ENCODE measurements at places on chromosomes 6 and 20. TPM values are rescaled to one million over a fixed set of nuclear protein-coding genes. Genes with fewer than 3 reads are reported as not detected.
A peak's percentile ranks its signal among the peaks of the same experiment; 100 is the strongest.

CBLN4 gene
- total RNA-seq = not detected

GJA1 gene
- total RNA-seq = 57.9 TPM

SIRPD gene
- total RNA-seq = not detected

SLC16A10 gene
- total RNA-seq = 1.2 TPM

MYL9 gene
- total RNA-seq = 235 TPM

NRSN2 gene
- 10.2 TPM for total RNA-seq

COL12A1 gene
- total RNA-seq = 340 TPM

CENPB gene
- total RNA-seq = 127 TPM

PBOV1 gene
- total RNA-seq = not detected

BCKDHB gene
- total RNA-seq = 16.4 TPM

RIMS1 gene
- total RNA-seq = 24.9 TPM

SCAND1 gene
- total RNA-seq = 71.2 TPM

DNA sequence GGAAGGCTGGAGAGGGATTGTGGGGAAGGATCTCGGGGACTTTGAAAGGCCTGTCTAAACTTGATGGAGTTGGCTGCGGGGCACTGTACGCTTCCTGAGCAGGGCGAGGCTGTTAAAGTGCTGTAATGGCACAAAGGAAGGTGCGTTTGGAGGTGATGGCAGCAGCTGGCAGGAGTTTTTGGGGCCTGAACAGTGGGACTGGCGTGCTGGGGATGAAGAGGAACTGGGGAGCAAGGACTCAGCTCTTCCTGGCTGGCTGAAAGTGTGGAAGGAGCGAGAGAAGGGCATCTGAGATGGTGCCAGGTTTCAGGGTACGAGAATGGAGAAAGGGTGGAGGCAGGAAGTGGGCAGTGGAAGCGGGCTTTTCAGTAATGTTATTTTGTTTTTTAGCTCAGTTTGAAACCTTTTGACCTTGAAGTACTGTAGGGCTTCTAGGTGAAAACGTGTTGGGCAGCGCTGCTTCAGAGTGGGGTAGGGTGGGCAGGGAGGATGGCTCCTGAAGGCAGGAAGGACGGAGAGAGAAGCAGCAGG is 8.0 kb downstream of the TMEM181 start:
- DNase-seq = no peak

DNA sequence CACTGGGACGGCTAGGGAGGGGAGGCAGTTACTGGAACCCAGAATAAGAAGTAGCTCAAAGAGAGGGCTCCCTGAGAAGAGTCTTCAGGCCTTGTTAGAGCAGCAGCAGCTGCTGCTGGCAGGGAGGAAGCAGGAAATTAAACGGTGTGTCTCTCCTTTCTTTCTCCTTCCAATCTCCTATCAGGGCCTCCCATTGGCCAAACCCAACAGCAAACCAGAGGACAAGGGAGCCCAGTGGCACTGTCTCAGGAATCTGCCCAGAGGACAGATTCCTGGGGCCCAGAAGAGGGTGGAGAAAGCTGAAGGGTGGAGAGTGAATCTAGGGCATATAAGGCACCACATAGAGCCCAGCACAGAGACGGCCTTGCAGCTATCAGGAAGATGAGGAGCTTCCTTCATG is 10.2 kb downstream of the BTN3A1 start:
- no peak for DNase-seq

DNA sequence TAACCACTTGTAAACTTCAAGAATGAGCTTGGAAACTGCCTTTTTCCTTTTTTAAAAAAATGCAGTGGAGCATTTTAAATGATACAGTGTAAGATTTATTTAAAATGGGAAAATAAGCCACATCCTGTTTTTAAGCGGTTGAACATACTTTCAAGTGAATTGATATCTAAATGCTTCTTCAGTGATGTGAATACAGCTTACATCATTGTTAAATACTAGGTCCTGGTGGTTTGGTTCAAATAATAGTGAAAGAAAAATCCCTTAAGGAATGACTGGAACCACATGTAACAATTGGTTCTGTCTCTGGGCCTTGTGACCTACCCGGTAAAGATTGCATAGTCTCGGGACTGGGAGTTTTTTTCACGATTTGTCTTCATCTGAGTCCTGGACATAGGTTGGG is 44.2 kb downstream of the BMP6 start:
- DNase-seq = no peak

GRCh38 chr6:15539722-15540270 is 123.0 kb downstream of the DTNBP1 start:
- no peak for DNase-seq

DNA sequence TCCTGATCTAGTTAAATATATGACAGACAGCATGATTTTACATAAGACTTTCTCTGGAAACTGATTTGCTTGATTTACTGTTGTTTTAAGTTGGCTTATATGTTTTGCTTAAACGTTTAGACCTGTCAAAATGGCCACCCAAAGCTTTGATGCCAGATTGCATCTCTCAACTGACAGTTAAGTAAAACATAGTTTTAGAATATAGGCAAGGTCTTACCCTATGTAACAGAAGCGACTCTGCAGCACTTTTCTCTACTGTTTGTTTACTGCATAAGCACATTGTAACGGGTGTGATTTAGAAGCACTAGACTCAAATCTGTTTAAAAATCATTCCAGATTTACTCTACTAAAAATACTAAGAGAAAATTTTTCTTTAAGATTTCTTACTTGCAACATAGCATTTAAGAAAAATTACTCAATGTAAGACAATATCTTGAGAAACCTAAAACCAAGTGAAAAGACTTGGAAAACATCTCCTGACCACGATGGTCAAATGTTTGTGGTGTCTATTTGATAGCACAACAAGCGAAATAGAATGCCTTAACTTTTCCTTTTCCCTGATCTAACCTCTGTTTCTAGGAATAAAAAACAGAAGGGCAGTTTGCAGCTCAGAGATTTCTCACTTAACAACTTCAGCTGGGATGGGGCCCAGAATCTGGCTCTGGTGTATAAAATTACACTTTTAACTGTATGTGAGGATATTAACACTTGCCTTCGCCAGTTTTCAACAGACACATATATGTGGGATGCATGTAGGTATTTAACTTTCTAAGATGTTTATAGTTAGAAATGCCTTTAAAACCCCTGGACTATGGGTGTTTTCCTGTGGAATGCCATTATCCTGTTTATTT is 47.4 kb downstream of the AIG1 start:
- DNase-seq = no peak

GRCh38 chr20:34185766-34186620 is 55.2 kb upstream of the ASIP start:
- DNase-seq = no peak

DNA sequence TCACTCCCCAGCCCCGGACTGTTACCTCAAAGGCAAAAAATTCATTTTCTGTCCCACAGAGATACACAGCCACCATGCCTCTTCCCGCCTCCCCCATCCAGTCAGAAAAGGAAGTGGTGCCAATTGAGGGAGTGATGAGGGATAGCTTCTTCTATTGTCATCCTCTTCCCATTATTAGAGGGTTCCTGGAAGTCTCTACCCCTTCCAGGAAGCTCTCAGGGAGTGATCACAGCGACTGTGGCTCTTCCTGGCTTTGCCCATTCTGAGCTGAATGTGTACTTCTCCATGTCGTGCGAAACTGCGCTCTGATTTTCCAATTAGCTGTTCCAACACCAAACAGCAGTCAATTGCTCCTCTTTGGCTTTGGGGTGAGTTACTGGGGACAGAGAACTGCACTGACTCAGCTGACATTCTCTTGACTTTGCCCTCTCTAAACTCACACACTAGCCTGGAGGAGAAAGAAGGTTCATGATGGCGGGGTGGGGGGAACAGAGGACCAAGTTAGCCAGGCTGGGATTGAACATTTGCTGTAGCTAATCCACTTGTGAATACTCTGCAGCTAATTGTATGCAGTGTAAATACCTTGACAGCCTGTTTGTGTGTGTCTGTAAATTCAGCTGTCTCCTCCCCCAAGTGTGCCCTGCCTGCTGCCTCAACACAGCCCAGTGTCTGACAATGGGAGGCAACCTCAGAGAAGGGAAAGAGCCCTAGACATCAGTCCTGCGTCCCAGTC is 2.4 kb upstream of the MDGA1 start:
- no peak for DNase-seq

DNA sequence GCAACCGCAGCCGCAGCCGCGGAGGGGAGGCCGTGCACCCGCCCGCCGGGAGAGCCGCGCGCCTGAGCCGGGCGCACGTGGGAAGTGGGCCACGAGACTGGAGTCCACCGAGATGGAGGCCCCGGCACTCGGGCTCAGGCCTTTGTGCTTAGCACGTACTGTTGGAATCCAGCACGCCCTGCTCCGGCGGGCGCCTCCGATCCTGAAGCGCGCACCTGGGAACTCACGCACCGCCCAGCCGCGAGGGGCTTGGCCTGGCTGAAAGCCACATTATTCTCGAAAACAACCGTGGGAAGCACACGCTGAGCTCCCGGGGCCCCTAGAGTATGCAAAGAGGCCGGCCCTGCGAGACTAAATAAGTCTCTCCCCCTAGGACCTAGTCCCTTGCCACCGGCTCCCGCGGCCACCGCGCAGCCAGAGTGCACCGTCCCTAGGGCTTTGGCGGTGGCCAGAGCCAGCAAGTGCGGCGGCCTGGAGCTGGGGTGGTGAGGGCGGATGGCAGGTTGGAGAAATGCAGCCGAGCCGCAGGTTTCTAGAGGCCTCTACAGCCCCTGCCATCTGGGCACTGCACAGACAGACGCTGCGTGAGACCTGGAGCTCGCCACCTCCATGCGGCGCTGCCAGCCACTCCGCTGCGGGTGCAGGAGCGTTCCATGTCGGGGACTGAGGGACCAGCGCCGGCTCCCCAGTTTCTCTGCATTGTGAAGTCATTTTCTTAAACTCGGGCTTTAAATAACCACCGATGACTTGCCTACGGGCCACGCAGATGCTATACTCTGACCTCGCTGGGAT is 42.0 kb upstream of the LY86 start:
- DNase-seq = peak; percentile 19

DNA sequence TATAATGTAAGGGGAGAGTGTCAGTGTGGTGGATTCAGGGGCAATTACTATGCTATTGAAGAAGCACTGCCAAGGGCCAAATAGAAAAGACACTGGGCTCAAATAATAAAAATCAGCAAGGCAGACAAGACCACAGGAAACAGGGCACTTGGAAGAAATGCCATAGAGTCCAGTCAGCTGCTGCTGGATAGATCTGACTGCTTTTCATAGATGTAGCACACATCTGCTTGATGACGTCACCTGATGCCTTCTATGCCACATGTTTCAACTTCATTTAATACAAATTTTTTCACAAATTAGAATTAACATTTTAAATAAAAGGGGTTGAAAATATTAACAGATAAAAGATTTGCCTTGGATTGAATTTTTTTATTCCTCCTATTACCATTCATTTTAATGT is 23.9 kb upstream of the AHI1 start:
- DNase-seq = no peak

- DNase-seq = peak; percentile 30
Measured at GRCh38 chr6:97497713-97498331, 214.8 kb upstream of the MMS22L start.

DNA sequence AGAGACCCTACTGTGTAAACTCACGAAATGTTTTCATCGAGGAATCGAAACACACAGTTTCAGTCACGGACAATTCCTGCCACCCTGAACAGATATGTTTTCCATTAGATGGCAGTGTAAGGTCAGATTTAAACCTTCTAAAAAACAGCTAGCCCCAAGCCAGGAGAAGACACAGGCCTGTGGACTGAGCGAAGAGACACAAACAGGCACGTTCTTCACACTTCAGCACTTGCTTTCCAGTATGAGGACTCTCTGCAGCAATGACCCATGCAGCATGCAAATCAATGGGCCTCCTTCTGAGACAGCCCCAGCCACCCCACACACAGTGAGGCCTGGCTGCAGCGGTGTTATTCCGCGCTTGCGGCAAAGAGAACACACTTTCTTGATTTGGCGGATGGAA is 31.9 kb downstream of the HUS1B start:
- no peak for DNase-seq

GRCh38 chr6:10555625-10556309 is 34.6 kb downstream of the GCNT2 start:
- DNase-seq = no peak

GRCh38 chr20:55269913-55270312 is 735.4 kb downstream of the CBLN4 start:
- no peak for DNase-seq

DNA sequence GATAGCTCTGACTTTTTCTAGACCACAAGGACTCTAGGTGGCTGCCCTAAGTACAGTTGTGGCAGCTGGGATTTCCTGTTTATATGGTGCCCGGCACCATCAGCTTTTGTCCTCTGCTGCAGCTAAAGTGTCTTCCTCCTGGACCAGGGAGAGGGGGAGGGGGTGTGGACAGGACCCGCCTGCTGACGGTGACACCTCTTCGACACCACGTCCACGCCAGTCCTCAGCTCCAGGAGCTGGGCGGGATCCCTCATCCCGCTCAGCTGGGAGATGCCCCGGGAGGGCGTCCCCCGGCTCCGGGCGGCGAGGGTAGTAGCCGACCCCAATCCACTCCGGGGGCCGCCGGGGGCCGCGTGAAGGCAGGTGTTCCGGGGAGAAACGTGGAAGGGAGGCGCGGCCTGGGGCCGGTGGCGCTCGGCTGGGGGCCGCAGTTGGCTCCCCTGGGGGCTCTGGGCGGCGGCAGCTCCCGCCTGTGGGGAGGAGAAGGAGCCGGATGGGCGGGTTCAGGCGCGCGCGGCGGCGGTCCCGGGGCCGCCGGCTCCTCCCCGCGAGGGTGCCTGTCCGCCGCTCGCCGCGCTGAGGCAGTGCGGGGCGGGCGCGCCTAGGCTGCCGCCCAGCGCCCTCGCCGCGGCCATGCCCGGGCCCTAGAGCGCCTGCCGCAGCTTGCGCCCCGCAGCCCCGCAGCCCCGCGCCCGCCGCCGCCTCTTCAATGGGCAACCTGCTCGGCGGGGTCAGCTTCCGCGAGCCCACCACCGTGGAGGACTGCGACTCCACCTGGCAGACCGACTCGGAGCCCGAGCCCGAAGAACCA is at the start of gene OGFRL1:
Gene OGFRL1, plus strand, starts transcription at position 584 of the 811 bp plus-strand sequence. Its CDS starts 126 bp downstream, at position 710.
- DNase-seq = peak; percentile 76

GRCh38 chr6:39225543-39225942 is 3.7 kb downstream of the KCNK5 start:
- DNase-seq = no peak

DNA sequence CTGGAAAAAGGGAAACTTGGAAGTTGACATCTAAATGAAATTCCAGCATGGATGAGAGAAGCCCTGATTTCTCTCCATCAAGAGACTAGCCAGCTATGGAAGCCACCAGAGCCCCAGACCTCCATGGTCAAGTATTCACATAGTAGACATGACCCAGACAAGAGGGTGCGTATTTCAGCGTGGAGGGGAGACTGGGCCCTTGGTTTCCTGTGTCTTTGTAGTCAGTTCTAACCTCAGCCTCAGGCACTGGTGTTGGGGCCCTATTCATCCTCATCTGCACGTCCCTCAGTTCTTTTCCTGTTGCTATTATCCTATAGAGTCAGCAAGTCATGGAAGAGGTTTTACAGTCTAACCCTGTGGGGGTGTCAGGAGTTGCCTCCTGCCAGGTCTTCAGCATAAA is 12.5 kb downstream of the GNL1 start:
- no peak for DNase-seq

DNA sequence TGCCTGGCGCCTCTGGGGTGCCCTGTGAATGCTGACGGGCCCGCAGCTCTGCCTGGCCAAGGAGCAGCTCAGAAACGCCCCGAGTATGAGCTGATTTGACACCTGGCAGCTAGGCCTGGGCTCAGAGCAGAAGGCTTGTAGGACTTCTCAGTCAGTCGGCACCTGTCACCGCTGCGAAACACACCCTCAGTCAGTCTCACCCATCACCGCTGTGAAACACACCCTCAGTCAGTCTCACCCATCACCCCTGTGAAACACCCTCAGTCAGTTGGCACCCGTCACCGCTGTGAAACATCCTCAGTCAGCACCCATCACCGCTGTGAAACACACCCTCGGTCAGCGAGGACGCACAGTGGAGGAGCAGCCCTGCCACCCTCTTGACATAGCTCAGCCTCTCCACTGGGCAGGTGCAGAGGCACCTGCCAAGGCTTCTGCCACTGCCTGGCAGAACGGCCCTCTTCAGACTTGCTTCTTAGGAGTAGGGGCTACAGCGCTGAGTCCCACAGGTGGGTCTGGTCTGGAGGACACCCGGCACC is 109.0 kb downstream of the PSMB1 start:
- no peak for DNase-seq

Data from uterus (tissue), 4 donors.